Activated T-cell treated with anti-CD3 and anti-CD28 coated beads for 24 hours (primary cell): ENCODE measurements at places on chromosomes 1 and 21.

- no peak for DNase-seq
Observed at GRCh38 chr1:45914836-45915235, 111.4 kb downstream of the MAST2 start.

- DNase-seq: no peak
Observed at GRCh38 chr21:33289199-33289819, 23.1 kb downstream of the IL10RB start.

- no peak for DNase-seq
Observed at GRCh38 chr1:109786112-109786480, 22.4 kb upstream of the EPS8L3 start.

GRCh38 chr1:93844262-93845045 lies 34.6 kb downstream of the DNTTIP2 start:
- peak; percentile 24 for DNase-seq

- DNase-seq: no peak
Observed at GRCh38 chr21:41219498-41220207, 51.7 kb downstream of the BACE2 start.

DNA sequence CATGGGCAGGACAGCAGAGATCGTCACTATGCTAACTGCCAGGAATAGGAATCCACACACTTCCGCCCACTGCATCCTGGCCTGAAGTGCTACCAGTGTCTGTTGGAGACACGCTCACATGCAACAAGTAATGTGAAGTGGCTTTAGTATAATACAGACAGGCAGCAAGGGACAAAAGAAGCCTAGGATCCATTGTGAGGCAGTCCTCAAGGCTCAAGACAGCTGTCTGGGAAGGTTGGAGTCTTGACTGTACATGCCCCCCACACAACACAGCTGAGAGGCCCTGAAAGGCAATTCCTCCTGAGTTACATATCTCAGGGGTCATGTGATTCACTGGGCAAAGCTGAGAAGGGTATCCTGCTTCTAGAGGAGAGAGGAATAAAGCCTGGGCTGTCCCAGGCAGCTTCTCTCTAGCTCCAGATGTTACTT lies 39.9 kb upstream of the CD1D start:
- DNase-seq: no peak

- no peak for DNase-seq
Observed at GRCh38 chr1:58981392-58981791, 197.5 kb upstream of the JUN start.

DNA sequence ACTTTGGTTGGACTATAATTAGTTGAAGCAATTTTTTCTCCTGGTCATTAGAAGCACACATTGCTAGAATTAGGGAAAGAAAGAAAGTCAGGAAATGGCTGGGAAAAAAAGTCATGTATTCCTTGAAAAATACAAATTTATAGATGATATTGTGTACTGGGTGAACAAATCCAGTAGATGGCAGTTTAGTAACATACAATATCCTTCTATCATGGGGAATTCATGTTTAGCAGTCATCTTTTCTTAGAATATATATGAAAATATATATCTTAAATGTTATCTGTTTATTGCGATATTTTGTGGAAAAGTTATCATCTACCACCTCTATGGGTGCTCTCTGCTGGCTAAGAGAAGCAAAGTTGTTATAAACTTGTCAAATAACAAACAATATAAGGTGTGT lies 13.1 kb upstream of the ZRANB2 start:
- no peak for DNase-seq

GRCh38 chr1:160367934-160368923 lies 1.4 kb downstream of the NHLH1 start:
- DNase-seq: no peak

GRCh38 chr1:99482286-99482685 lies 163.6 kb upstream of the PALMD start:
- DNase-seq: no peak

- DNase-seq: no peak
Observed at GRCh38 chr1:117231748-117232373, 21.1 kb upstream of the VTCN1 start.

- no peak for DNase-seq
Observed at GRCh38 chr1:59317343-59317742, 20.4 kb downstream of the FGGY start.

DNA sequence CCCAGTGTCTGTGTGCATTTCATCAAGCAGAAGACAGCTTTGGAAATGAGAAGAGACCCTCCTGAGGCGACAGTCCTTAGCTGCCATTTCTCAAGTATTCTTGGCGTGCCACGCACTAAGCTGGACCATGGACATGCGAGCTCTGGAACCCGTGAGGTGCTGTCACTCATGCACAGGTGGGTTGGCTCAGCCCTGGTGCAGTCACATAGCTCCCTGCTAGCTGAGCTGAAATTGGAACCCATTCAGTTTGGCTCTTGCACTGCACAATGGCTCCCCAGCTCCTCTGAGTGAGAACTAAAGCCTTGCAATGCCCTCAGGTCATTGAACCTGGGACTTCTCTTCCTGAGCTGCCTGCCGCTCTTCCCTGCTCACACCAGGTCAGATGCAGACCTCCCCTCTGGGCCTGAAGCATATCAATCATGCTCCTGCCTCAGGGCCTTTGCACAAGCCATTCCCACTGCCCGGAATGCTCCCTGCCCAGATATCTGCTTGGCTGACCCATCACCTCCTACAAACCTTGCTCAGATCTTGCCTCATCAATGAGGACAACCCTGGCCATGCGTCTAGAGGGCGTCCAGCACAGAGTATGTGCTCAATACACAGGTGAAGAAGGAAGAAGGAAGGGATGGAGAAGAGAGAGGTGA lies 6.3 kb upstream of the SRARP start:
- DNase-seq: no peak

DNA sequence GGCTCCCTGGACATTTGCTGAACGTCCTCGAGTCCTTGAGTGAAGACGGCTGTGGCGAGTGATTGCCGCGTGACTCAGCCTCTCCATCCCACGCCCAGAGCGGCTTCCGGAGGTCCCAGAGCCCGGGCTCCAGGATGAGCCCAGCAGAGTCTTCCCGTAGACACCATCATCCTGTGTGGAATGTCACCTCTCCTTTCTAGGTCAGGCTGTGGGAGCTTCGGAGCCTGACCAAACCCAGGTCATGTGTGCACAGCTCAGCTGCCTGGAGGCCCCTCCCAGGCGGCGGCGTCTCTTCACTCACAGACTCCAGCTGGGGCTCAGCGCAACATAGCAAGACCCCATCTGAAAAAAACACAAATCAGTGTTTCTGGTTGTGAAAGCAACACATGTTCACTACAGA lies 38.2 kb downstream of the PRKCZ start:
- no peak for DNase-seq

- DNase-seq: no peak
Observed at GRCh38 chr21:27825035-27825434, 858.1 kb upstream of the ADAMTS5 start.

DNA sequence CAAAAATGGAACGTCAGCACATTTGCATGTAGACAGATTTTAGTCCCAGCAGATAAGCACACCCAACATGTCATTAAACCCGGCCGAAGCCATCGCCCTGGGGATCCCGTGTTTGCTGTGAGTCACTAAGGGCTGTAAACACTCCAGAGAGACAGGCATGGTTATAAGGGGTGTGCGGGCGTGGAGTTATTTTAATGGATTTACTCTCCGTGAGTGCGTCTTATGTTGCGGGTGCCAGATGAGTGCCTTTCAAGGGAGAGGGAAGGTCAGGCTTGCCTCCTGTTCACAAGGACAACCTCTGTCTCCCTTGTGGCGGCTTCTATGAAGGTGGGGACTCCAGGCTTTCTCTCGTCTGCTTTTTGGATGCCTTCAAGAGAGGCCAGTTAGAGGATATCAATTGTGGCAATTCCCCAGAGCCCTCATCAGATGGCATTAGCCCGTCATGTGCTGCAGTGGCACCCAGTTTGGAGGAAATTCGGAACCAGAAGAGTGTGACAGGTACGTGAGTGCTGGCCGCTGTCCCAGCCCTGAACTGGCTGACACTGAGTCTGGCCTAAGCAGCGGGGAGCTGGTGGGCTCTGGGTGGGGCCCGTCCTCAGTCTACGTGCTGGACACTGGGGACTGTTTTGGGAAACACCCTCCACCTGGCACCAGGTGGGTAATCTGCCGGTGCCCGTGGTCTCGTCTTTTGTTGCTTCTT lies 223.8 kb upstream of the TMEM51 start:
- no peak for DNase-seq

DNA sequence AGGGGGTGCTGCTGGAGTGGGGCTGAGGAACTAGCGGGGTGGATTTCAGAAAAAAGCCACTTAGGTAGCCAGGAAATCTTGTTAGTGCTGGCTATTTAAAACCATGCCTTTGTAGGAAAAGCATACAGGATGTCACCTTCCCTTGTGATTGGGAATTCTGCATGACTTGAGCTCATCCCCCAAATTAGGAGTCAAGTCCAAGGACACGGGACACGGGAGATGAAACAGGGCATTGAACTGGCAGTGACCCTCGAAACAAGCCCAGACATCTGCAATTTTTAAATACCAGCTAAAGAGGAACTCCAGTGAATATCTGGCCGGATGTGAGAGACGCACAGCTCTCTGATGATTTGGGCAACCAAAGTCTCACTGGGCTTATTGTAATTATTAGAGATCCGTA lies 32.8 kb downstream of the C2CD2 start:
- DNase-seq: no peak

DNA sequence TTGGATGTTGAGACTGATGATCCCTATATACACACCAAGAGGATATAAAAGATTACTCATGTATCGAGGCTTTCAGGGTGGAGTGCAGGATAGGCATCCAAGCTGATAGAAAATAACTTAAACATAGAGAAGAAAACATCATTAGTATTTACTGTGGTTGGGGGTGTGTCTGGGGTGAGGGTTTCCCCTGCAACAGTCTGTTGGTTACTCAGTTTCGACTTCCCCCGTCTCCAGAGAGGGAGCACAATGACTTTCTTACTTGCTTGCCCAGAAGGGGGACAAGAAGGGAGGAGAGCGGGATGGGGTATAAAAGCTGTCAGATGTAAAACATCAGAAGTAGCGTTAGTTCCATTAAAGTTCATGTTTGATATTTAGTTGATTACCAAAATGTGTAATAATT lies 717.4 kb upstream of the ZP4 start:
- DNase-seq: no peak

- no peak for DNase-seq
Observed at GRCh38 chr1:184576822-184577221, 177.8 kb downstream of the EDEM3 start.

DNA sequence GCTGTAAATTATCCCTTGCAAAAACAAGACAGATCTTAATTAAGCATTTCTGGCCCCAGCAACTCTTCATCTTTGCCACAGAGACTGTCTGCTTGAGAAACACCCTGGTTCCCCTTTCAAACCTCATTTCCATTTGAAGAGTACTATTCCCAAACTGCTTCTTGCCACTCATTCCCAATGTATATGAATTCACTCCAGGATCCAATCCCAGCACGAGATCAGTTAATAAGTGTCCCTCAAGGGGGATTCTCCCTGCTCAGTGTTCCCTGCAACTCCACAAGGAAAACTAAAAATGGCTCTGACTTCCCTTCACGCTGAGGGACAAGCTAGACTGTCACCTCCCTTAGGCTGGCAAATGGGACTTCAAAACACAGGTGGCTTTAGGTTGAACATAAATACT lies 173.2 kb downstream of the SIPA1L2 start:
- no peak for DNase-seq

DNA sequence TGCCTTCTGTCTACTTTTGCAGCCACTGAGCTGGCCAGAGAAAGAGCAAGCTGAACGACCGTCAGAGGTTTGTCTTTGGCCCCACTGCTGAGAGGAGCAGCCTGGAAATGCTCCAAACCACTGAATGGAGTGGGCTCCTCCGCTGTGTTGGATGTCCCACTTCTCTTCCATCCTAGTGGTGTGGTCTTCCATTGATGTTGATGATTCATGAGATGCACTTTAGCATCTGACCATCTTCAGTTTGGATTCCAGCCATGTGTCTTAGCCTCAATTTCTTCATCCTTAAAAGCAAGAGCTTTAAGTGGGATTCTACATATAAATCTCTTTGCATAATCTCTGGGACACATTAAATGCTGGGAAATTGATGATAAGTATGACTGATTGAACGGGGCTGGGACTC lies 276.9 kb downstream of the SIPA1L2 start:
- no peak for DNase-seq

DNA sequence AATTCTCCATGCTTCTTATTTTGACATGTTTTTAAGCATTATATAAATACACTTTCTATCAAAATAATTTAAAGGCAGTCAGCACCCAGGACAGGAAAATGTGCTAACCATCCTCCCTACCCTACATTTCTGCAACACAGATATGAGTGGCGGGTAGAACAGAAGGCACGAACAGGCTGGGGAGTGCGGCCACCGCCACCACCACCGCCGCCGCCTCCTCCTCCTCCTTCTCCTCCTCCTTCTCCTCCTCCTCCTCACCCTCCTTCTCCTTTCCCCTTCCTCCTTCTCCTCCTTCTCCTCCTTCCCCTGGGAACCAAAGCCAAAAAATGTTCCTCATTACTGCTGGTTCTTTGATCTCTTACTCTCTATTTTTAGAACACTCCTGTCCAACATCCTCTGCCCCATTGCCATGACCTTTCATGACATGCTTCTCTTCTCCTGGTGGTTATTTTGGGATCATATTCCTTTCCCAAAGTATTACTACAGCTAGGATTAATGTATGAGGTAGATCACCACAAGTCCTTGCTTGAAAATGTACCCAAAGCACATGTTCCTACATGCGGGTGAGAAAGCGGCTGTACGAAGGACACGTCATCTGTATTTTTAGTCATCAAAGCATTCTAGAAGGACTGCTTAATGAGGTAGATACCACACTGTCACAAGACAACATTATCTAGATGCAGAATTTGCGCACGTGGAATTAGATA lies 24.5 kb upstream of the CCN1 start:
- no peak for DNase-seq

DNA sequence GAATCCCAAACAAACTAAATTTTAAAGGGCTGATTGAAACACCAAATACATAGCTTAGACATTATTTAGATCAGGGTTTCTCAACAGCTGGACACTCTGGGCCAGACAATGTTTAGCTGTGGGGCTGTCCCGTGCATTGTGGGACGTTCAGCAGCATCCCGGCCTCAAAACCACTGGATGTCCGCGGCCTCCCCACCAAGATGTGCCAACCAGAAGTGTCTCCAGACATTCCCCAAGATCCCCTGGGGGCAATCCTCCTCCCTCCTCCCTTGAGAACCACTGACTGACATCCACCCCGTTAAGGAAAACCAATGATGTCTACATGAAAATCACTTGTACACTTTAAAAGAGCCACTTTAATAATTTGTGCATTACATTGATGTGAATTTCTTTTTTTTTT lies 38.4 kb downstream of the CLSTN1 start:
- DNase-seq: no peak

- DNase-seq: no peak
Observed at GRCh38 chr21:21929789-21930188, 931.6 kb downstream of the NCAM2 start.

- no peak for DNase-seq
Observed at GRCh38 chr1:84365225-84366221, 32.8 kb upstream of the DNASE2B start.

GRCh38 chr1:189149547-189150375 lies 1327.9 kb downstream of the BRINP3 start:
- no peak for DNase-seq
